ENCODE measurements at places on chromosomes 16 and 17.
A peak's percentile ranks its signal among the peaks of the same experiment; 100 is the strongest.

GRCh38 chr17:82899941-82900340, 60.1 kb upstream of the ZNF750 start:
- no peak for DNase-seq

- no peak for DNase-seq
Measured at GRCh38 chr17:74759941-74760340, 11.5 kb downstream of the NHERF1 start.

DNA sequence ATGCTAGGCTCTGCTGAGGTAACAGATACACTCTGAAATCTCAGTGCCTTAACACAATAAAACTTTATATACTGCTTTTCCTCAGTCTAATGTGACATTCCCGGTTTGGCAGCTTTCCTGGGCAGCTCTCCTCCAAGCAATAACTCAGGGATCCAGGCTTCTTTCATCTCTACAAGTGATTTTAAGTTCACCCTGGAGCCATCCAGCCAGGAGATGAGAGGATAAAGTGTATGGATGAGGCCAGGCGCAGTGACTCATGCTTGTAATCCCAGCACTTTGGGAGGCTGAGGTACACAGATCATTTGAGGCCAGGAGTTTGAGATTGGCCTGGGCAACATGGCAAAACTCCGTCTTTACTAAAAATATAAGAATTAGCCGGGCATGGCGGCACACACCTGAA, 147.2 kb downstream of the UTP18 start:
- no peak for DNase-seq

DNA sequence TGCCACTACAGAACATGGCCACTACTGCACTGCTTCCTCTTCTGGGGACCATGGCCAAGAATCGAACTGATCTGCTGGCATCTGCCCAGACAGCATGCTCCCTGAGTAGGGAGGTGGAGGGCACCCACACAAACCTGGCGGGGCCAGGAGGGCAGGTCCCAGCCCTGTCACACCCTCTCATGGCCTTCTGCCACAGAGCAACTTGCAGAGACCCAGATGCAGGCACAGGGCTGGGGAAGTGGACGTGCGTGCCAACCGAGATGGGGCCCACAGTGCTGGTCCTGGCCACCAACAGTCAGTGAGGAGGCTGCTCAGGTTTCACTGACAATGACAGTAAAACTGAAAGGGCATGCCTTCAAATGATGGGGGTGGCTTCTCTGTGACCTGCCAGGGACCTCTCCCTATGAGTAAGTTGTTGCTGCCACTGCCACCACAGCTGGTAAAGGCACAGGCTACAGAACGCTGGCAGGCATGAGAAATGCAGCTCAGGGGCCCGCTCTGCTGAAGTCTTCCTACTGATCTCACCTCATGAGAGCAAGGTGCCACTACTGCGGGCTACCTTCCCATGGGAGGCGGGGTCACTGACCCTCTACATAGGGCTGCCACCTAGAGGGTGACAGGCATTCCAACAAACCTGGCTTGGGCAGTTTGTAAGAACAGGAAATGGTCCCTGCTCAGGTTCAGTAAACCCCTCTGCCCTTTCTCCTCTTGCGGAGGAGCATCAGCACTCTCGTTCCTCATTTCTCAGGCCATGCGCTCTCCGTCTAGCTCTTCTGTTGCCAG, 15.5 kb downstream of the HIC1 start:
- peak; percentile 88 for DNase-seq

GRCh38 chr16:52832771-52833170, 219.9 kb downstream of the CHD9NB start:
- no peak for DNase-seq

DNA sequence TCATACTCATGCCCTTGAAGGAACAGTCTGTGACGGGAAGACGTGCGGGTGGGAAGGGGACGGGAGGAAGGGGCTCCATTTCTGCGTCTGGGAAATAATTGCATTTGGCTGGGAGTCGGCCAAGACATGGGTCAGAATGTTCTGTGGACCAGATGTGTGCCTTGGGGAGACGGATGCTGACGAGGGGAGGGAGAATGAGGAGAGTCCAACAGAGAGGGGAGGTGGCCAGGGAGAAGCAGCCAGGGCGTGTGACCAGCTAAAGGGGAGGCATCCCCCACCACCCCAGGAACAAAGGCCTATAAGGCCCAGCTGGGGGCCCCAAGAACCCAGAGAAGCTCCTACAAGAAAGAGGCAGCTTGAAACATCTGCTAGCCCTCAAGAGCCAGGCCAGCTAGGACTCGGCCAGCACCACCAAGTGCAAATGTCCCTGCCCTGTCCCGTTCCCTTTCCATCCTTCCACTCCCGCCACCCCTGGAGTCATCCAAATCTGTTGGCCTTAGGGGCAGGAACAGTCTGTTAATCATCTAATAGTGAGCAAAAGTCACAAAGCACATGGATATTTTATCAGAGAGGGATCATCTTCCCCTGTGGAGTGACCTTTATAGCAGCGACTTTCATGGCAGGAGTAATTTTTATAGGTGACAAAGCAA, 42.5 kb upstream of the BCO1 start:
- DNase-seq: no peak

- DNase-seq: no peak
Measured at GRCh38 chr17:80307994-80308691, 47.5 kb downstream of the RNF213 start.

- no peak for DNase-seq
Measured at GRCh38 chr16:3013491-3013951, 798 bp downstream of the CLDN9 start.

GRCh38 chr17:59853168-59853918, 39.4 kb downstream of the TUBD1 start:
- DNase-seq: peak; percentile 75

DNA sequence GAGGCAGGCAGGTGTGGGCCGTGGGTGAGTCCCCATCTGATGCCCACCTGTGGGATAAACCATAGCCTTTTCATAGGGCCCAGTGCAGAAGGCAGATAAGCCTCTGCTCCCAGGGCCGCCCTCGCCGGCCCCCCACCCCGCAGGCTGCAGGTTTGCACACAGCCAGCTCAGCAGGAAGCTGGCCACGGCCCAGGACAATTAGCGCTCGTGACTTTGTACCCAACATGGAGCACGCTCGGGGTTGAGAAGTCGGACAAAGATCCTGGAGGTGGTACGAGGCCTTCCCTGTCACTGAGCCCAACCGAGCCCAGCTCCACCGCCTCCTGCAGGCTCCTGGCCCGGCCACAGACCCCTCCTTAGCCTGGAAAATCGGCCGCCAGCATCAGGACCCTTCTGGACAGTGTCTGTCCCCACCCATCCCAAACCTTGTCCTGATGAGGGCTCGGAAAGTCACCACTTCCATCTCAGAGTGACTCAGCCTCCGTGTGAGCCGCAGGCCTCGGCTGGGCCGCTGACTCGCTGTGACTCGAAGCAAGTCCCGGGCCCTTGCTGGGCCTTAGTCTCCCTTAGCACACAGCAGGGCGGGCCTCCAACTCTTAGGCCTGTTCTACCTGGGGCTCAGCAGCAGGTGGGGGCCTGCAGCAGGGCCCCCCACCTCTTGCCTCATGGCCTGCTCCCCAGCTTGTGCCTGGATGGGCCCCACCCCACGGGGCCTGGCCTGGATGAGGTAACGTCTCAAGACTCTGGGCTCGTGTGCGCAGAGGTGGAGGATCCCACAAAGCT, 22.7 kb downstream of the FAM83G start:
- peak; percentile 52 for DNase-seq

GRCh38 chr17:76385892-76386786, 1.7 kb downstream of the SPHK1 start:
- peak; percentile 86 for DNase-seq

- DNase-seq: no peak
Measured at GRCh38 chr17:59623151-59623550, 3.5 kb downstream of the CLTC start.

DNA sequence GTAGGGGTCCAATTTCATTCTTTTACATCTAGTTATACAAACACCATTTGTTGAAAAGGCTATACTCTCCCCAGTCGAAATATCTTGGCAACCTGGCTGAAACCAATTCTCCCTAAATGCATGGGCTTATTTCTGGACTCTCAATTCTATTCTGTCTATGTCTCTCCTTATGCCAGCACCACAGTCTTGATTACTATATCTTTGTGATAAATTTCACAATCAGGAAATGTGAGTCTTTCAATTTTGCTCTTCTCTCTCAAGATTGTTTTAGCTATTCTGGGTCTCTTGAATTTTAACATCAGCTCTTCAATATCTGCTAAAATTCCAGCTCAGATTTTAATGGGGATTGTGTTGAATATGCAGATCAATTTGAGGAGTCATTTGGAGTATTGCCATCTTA, 5.9 kb upstream of the TRIM25 start:
- no peak for DNase-seq

DNA sequence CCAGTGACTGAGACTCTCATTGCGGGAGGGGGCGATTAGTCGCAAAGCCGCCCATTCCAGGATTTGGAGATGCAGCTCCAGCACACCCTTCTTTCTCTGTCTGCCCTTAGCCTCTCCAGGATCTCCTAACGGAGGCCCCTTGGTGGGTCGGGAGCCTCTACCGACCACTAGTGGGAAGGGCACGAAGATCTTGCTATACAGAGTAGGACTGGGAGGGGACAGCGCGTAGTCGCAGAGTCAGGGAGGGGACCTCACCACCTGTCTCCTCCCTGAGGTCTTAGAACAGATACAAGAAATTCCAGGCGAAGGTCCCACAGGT, 588 bp upstream of the SMTNL2 start:
- DNase-seq: no peak

DNA sequence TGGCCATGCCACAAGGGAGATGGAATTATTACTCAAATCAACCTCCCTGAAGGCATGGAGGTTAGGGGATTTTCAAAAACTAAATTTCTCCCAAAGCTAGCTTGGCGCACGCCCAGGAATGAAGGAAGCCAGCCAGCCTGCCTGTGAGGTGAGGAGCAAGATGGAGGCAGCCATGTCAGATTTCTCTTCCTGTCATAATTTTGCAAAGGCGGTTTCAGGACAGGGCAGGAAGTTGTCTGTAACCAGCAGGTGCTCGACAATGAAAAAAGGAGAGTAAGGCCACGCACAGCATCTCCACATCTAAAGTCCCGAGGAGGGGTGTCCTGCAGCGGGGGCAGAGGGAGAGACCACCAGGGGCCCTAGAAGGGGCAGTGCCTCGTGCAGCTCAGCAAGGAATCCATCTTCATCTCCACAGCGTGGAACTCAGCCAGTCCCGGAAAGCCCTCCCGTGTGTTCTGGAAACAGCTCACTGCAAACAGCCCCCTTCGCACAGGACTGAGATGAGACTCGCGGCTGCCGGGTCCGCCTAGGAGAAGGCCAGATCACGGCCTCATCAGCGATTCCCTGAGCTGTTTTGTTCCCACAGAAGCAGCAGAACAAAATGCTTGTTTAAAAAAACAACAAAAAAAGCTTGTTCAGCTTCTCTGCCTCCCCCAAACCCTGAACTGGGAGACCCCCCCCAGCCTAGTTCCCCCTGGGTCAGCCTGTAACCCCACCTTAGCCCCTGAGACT, 47.8 kb downstream of the SLC7A5 start:
- DNase-seq: no peak

DNA sequence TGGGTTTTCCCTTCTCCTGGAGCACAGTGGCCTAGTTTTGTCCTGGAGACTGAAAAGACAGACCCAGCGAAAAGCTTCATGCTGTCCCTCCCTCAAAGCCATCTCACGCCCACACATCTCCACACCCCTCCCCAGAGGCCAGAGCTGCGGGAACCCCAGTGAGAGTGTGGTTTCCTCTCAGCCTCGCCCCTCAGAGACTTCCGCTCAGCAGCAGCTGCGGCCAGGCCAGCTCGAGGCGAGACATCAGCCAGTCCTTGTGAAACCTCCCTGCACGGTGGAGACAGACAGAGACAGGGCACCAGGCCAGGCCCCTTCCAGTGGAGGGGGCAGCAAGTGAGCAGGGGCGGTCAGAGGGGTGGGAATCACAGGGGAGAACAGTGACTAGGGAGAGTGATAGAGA, 77.0 kb upstream of the TNRC6C start:
- DNase-seq: peak; percentile 57

- DNase-seq: no peak
Measured at GRCh38 chr17:73639932-73640331, 4.3 kb downstream of the SDK2 start.

DNA sequence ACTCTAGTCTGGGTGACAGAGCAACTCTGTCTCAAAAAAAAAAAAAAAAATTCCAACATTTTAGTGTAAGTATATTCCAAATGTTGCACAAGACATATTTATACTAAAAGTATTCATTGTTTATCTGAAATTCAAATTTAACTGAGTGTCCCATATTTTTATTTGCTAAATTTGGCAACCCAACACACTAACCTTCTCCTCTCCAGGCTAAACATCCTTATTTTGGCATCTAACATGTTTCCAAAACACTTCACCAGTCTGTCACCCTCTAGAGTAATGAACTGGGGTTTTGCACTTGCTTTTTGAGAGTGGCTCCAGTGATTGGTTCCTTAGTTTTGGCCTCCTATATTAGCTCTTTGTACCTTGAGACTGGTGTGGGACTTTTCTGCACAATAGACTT, 243.4 kb upstream of the SALL1 start:
- DNase-seq: no peak

GRCh38 chr16:80719573-80719972, 84.8 kb downstream of the CDYL2 start:
- DNase-seq: no peak

DNA sequence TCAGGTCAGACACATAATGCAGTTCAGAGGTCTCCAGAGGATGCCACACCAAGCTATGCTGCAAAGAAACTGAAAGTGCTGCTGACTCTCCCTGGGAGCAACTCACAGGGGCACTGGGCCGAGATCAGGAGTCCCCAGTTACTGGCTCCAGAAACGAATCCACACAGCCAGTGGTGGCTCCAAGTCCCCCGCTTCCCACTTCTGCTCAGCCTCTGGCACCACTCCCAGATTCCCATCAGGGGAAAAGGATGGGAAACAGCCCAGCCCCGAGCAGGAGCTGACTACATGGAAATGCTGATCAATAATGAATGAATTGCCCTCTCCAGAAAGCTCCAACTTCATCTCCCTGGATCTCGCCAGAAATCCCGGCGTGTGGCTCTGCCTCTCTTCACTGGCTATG, 62.3 kb upstream of the CDH5 start:
- DNase-seq: no peak

DNA sequence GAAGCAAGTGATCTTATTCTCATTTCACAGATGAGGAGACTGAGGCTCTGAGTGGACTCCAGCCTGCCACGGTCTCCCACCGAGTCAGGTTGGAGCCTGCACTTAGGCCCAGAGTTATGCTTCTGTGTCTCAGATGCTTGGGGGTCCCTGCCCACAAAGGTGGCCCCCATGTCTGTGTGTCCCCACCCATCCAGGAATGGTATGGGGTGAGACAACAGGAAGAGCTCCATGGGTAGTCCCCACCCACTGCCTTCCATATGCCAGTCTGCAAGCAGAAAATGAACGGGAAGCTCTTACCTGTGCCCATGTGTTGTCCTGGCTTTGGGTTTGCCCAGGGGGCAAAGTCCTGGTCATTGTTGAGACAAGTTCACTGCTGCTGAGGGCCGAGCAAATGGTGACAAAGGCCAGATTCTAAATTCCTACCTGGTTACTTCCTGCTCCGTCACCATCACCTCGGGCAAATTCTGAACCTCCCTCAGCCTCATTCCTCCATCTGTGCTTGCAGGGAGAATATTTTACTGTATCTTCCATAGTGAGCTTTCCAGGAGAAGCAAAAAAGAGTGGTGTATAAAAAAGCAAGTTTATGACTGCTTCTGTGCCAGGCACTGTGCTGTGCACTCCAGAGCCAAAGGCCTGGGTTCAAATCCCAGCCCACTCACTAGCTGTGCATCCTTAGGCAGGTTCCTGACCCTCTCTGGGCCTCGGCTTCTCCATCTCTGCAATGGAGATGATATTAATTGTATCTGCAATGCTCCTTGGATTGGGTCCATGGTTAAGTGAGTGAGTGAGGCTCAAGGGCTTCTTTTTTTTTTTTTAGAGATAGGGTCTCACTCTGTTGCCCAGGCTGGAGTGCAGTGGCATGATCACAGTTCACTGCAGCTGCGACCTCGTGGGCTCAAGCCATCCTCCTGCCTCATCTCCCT, 9.3 kb downstream of the IL4R start:
- DNase-seq: no peak

- no peak for DNase-seq
Measured at GRCh38 chr17:42518755-42519545, 17.1 kb upstream of the NAGLU start.
